Small intestine (tissue), 16 donors: ENCODE measurements at places on chromosomes 16 and 17. TPM values are rescaled to one million over a fixed set of nuclear protein-coding genes. Genes with fewer than 3 reads are reported as not detected.

Gene ZNF385C
- polyA plus RNA-seq = 0.31 TPM

Gene RNF227
- 1.9 TPM for polyA plus RNA-seq

Gene CNGB1
- polyA plus RNA-seq = 1.7 TPM

Gene ZC3H7A
- 21.2 TPM for polyA plus RNA-seq

Gene CD300A
- 5.9 TPM for polyA plus RNA-seq
